ENCODE measurements at places on chromosomes 11 and 22.

DNA sequence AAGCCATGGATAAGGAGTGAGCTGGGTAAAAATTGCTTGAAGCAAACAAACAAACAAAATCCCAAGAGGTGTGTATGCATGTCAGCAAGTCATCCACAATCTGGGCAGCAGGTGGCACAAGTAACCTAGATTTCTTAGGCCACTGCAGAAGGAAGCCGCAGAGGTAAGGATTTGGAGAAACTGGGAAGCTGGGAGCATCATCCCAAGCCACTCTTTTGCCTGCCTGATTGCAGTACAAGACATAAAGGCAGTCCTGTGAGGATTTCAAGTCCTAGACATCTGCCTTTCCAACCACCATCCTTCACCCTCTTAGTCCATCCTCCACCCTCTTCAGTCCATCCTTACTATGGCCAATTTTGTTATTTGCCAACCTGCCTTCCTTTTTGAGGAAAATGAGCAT, 67.2 kb upstream of the BMAL1 start:
- peak; percentile 82 for DNase-seq

DNA sequence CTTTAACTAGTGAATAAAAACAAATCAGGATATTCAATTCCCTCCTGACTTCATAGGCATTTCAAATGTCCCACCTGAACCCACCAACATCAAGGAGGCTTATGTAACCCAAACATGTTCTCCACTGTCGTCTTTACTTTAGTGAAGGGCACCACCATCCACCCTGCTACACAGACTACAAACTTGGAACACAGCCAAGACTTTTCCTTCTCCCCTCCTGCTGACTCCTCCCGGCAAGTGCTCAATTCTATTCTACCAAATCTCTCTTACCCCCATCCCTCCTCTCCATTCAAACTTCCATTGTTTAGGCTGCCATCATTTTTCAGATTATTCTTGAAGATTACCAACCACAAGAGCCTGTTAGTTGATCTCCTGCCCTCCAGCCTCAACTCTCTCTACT, 24.3 kb downstream of the SAAL1 start:
- DNase-seq, result no peak

- no peak for DNase-seq
These were observed 71.4 kb upstream of the SYN3 start for GRCh38 chr22:33129621-33130020.

DNA sequence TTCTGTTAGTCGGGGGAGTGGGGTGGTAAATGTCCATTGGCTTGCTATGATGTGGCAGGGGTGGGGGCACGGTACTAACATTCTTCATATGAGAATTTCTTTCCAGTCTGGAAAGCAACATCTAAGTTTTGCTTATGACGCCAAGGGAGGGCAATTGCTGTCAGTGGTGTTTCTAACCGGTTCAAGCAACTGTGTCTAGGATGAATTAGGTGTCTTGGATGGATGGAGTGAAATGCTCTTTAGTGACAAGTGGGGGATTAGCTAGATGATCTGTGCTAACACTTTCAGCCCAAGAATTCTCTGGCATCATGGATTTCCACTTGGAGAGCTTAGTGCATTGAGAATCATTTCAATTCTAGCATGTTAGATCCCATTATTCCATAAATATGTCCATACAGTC, 262.6 kb upstream of the SORL1-AS1 start:
- DNase-seq, result no peak

DNA sequence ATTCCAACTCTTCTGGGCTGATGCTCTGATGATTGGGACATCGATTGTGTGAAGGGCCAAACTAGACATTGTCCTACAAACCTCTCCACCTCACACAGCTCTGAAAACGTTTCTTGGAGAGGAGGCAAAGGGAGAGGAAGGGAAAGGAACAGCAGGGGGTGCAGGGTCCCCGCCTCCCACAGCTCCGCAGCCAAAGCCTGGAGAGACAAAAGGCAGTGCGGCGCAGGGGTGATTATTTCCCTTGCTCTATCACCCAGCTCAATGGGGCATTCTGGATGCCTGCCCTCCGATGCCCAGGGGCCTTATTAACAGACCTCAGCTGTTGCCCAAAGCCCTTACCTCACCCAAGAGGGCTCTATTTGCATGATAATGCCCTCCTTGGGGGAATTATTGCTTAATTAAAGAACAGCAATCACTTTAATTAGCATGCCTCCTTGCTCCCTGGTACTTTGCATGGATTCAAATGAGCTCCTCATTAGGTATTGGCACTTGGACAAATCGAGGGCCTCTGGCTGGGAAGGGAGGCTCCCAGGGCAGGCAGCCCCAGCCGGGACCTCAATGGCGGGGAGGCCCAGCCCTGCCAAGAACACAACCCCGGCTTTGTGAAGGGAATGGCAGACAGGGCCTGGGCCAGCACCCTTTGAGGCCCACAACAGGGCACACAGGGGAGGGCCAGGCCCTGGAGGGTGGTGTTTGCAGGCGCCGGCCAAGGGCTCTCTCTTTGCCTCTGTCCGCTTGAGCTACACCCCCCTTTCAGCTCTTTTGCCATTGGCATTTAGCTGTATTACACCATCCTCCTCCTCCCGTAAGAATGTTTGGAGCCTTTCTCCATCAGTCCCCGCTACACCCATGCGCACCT, 19.8 kb upstream of the CDON start:
- DNase-seq, result no peak

- DNase-seq, result no peak
These were observed 11.7 kb downstream of the NRXN2 start for GRCh38 chr11:64711138-64711955.

GRCh38 chr11:125229916-125230315, 65.4 kb downstream of the PKNOX2 start:
- no peak for DNase-seq

DNA sequence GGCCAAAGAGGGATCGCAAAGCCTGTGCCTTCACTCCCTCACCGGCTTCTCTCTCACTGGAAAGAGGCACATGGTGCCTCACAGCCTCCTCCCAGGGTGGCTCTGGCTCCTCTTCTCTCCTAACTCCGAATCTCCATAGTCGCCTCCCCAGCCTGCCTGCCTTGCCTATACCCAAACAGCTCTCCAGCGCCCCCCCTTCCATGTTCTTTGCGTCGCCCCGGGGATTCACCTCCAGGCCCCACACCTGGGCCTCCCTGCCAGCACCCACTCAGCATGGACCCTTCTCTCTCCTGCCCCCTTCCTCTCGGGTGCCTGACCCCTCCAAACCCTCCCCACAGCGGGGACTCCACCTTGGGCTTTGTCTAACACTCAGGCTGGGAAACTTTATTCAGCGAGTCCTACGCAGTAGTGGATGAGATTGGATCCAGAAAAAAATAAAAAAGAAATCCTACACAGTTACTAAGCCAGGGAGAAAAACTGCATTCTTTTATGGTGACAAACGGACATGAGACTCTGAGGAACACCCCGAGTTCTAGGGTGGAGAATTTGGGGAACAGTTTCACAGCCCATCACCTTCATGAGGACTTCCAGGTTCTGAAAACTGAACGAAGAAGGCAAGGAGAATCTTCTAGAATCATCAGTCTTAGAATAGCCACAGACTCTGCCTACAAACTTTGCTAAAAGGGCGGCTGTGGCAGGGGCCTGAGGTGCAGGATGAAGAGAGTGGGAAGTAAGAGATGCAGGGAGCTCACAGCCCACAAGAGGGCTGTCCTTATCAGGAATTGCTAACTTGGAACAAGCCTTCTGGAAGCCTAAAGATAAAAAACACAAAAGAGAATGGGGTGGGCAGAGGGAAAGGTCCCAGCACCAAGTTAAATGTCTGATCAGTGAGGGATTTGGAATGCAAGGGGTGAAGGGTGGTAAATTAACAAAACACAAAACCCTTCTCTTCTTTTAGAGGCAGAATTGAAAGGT, 5.3 kb downstream of the PPM1F start:
- DNase-seq, result peak; percentile 19

DNA sequence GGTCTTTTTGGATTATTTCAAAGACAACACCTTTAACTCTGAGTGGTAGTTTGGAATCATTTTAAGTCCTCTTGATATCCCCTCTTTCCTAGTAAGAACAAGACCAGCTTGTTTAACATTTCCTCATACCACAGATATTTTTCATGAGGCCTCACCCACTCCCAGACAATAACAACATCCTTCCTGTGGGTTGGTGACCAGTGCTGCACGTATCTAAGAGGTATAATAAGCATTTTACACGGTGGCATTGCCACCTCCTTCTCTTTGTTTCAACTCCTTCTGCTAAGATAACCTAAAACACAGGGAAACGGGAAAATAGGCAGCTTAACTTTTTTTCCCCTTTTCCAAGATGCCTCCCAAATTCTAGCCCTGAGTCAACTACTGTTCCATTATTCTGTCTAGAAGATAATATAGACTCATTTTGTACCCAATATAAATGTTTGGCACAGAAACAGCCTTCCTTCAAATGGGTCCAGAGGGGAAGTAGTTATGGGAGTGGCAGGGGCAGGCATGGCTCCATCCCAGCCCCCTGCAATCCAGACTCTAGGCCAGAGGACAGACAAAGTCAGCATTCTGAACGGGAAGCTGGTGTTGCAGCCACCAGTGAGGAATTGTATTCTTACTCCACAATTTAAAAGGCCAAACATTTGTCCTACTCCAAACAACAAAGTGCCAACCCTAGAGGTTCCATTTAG, 28.5 kb downstream of the MAML2 start:
- peak; percentile 94 for DNase-seq

DNA sequence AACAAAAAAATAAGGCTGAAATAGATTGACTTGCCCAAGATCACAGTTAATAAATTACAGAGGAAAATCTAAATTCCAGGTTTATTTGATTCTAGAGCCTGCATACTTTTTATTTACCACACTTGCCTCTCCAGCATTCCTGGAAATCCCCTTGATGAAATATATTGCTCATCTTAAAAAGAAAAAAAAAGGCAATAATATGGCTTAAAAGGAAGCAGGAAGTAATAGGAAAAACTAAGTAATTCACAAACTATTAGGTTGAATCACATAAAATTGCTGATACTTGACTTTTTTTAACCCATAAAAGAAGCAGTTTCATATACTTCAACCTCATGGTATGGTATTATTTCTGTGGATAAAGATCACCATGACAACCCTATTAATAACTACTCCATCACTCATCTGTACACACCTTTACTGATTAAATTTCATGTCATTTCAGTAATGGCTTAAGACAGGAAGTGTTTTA, 52.9 kb downstream of the COPB1 start:
- peak; percentile 19 for DNase-seq

- DNase-seq, result no peak
These were observed 974 bp downstream of the PPIL2 start for GRCh38 chr22:21666786-21667185.

DNA sequence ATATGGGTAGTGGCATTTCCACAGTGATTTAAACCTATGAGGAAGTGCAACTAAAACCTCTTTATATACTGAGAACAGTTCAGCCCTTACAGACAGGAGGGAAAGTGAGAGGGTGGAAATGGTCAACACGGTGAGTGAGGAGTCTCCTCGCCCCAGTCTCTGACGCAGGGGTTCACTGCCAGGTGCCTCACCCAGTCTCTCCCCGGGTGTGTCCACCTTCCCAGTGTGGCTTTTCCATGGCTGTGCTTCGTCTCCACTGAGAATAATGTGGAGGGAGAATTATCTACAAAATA, 116.6 kb upstream of the TOP3B start:
- no peak for DNase-seq

DNA sequence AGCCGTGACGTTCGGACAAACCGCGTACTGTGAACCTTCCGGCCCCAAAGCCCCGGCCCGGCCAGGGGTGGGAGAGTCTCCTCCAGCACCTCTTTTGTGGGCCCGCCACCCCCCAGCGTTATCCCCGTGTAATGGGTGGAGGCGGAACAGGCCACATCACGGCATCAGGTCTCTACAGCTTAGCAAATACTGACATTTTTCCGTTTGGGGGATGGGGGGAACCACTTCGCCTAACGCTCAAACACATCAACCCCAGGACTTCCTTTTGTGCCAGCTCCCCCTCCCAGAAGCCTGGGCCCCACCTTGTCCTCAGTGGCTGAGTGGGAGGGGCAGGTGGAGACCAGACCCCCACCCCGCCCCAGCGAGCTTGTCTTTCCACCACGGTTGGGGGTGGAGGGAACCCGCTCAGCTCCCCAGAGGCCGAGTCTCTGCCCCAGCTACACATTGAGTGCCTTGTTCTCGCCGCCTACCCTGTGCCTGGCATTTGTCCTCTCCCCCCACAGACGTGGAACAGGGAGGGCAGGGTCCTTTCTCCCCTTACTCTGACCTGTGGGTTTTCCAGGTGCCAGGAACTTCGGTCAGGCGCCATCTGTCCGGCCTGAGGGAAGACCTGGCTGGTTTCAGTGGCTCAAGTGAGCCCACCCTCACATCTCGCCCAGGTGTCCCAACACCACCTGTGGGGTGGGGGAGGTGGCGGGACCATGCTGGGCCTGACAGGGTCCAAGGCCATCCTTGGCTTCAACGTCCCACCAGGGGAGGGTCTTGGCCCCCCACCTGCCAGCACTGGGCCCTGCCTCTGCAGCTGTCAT, 29.6 kb downstream of the SBF1 start:
- no peak for DNase-seq

DNA sequence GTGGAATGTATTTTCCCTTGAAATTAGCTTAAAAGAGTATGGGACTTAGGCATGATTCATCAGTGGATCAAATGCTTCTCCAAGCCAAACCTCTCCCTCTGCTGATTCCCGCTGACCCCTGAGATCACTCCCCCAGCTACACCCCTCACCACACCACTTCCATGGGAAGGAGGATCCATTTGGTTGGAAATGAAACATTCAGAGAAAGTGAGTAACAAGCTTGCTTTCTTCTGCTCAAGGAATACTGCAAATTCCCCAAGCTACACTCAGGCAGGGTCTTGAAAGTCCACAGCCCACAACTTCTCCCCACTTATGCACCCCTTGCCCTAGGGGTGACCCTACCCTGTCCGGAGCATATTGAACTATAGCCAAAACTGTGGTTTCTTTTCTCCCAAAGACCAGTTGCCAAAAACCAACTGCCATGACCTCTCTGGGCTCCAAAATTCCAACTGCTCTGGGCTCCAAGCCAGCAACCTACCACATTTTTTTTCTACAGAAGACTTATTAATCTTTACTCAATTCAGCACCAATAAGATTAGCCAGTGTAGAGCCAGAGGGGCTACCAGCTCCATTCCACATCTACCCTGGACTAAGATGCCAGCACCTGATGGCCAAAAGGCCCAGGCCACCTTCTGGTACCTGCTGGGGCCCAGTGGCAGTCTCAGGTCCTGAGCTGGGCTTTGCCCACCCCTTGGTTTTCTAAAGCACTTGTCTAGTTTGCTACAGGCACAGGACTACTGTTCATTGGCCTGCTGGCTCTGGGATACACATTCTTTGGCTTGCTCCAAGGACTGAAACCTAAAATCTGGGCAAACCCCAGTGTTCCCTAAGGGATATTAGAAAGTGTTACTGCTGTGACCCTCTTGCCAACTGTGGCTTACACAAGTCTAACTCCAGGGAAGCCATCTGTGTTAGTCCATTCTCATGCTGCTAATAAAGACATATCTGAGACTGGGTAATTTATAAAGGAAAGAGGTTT, 101.1 kb downstream of the MICAL3 start:
- peak; percentile 58 for DNase-seq

Data from PC-3 (cell line).